HT1080 (cell line): ENCODE measurements at places on chromosomes 2 and 18. TPM values are rescaled to one million over a fixed set of nuclear protein-coding genes. Genes with fewer than 3 reads are reported as not detected.

The TNFRSF11A gene
- 9.8 and 13.1 TPM in 2 replicates for total RNA-seq

GRCh38 chr2:113276216-113276760 lies 2.4 kb downstream of the PAX8 start:
- no peak for DNase-seq

DNA sequence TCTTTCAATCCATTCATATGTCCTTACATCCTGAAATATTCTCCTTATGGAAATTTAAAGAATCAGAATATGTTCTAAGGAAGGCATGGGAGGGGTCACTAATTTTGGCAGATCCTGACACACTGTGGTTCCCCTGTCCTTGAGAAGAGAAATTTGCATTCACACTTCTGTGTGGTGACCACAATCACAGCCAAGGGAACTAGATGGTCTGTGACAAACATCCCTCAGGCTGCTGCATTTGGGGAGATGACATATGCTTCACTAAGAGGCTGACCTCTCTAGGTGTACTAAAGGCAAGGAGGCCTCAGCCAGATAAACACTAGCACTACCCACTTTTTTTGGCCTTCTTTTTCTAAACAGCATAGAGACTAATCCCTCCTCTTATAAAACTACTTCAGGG lies 129.6 kb downstream of the MREG start:
- no peak for DNase-seq

DNA sequence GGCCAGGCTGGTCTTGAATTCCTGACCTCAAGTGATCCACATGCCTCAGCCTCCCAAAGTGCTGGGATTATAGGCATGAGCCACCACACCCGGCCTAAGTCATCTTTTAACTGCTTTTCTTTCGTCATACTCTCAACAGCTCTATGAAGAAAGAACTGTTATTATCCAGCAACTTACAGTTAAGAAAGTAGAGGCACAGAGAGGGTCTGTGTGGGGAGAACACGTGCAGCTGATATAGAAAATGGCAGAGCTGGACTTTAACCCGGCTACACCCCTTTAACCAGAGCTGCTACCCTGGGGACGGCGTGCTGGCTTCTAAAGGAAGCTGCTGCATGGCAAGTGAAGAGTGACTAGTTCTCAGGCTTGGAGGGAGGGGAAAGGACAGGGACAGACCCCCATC lies 25.5 kb downstream of the IGFBP2 start:
- DNase-seq, result no peak

- no peak for DNase-seq
Observed at GRCh38 chr18:42675810-42676209, 439.7 kb downstream of the RIT2 start.

The NBAS gene
- total RNA-seq, result 25.5 and 34.2 TPM in 2 replicates

DNA sequence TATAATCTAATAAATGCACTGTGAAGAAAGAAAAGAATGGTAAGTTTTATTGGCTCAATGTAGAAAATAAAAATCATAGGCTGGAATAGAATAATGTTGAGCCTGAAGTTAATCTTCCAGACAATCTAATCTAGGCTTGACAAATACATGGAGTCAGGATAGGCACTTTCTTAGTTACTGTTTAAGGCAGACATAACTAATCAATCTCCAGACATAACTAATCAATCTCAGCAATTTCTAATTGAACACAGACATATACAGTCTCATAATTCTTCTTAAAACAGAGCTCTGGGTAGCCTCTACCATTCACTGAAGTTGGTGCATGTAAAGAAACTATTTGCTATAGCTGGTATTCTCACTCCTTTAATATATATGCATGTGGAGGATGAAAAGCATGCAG lies 150.1 kb upstream of the CTAGE1 start:
- no peak for DNase-seq

DNA sequence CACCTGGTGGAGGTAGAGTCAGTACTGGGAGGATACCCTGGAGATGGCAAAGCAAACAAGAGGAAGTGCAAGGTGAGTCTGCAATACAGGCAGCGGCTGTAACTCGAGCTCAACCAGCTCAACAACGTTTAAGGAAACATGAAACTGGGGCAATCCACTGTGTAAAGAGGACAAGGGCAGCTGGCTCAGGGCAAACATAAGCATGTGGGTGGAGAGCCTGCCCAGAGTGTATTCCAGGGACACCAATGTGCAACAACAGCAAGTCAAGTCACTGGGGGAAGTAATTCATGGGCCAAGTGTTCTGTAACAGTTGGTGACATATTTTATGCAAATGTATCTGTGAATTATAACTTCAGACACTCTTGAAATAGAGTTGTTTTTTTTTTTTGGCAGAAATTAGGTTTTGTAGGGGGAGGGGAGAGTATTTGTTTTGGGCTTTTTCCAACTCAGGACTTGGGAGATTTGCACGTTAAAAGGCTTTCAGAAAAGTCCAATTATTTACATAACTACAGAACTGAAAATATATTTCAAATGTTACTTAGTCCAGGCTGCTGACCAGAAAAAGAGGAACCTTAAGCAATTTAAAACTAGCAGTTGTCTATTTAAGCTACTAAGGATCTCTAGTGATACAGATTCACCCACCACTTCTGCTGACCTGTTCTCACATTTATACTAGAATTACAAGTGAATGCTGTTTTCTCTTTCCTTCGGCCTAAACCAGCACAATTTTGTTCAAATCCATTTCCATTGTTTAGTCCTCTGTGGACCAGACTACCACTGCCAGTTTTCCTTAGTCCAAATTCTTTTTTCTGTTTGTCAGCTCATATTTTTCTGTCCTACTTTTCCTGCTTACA lies 18.6 kb downstream of the NRXN1 start:
- DNase-seq, result no peak

GRCh38 chr2:64165706-64166105 lies 21.5 kb upstream of the PELI1 start:
- DNase-seq, result no peak

The SLC30A3 gene
- 5.0 and 13.5 TPM in 2 replicates for total RNA-seq

GRCh38 chr2:188318161-188318749 lies 26.6 kb downstream of the GULP1 start:
- no peak for DNase-seq

The LRRC30 gene
- total RNA-seq, result not detected in 2 replicates

The SPTBN1 gene
- 79.9 and 89.9 TPM in 2 replicates for total RNA-seq

The GMCL1 gene
- total RNA-seq, result 8.2 and 11.0 TPM in 2 replicates

The RNU2-63P gene
- 78.3 and 129 TPM in 2 replicates for total RNA-seq

The SLC5A7 gene
- total RNA-seq, result not detected in 2 replicates

- DNase-seq, result no peak
Observed at GRCh38 chr2:114049280-114049679, 159.4 kb downstream of the ACTR3 start.

GRCh38 chr2:10990561-10991111 lies 78.9 kb downstream of the KCNF1 start:
- DNase-seq, result no peak

The PLGLB2 gene
- total RNA-seq, result 0.26 TPM in 1 of 2 replicates, not detected in the other

The BMP10 gene
- not detected in 2 replicates for total RNA-seq

GRCh38 chr18:50569930-50570329 lies 10.0 kb downstream of the MAPK4 start:
- DNase-seq, result no peak

- no peak for DNase-seq
Observed at GRCh38 chr2:230202430-230203109, 17.2 kb downstream of the SP110 start.

GRCh38 chr18:55559739-55560138 lies 28.3 kb downstream of the TCF4 start:
- no peak for DNase-seq

The ACMSD gene
- total RNA-seq, result not detected in 2 replicates

- DNase-seq, result no peak
Observed at GRCh38 chr2:102340778-102341177, 14.8 kb upstream of the IL18R1 start.
